ENCODE measurements at places on chromosomes 7 and 10. TPM values are rescaled to one million over a fixed set of nuclear protein-coding genes. Genes with fewer than 3 reads are reported as not detected.

DNA sequence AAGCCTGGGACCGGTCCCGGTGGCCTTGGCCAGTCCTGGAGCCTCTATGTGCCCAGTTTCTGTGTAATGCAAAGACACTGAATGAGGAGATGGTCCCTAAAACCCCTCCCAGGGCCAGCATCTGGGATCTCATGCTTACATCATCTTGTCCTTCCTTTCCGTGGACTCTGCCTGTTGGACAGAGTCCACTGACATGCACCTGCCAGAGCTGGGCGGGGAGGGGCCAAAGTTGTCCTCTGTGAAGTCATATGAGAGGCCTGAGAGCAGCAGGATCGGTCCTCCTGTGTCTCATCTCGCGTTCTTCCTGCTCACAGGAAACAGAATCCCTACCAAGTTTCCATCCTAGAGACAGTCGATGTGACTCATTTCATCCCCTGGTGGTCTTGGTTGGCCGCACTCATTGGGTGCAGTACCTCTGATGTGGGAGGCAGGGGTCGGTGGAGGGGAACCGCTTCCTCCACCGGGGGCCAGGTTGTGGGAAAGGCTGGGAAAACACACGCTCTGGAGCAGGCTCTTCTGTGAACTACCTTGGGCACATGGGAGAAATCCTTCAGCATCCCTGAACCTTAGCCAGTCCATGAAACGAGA lies 389.6 kb upstream of the PODXL start:
- DNase-seq, result no peak

DNA sequence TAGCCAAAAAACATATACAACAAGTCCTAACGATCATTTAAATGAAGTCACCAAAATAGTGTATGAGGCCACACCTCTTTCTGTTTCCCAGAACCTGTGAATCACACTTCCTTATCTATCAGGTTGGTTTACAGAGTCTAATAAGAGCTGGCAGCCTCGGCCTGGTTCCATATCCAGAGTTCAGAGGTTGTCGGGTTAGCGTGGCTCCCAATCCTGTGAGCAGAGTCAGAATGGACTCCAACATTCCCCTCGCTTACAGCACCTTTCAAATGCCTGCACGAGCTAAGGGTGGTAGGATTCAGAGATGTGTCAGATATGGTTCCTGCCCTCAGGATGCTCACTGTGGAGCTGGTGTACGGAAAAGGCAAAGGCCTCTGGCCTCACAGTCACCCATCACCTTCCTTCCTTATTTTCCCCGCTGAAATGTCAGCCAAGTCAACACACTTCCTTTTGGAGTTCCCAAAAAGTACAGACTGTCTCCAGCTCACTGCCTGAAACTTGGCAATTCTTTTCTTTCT lies 6.0 kb downstream of the IL15RA start:
- no peak for DNase-seq

DNA sequence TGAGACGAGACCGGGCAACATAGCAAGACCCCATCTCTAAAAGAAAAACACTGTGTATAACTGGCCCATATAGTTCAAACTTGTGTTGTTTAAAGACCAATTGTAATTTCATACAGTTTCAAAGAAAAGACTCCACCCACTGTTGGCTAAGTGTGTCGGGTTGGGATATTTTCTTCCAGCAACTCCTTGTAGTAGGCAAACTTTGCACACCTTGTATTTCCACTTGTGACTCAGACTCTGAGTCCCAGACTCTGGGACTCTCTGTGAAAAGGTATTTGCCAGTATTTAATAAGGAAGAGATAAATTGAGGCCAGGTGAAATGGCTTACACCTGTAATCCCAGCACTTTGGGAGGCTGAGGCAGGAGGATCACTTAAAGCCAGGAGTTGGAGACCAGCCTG lies 29.3 kb upstream of the RHBDD2 start:
- no peak for DNase-seq

DNA sequence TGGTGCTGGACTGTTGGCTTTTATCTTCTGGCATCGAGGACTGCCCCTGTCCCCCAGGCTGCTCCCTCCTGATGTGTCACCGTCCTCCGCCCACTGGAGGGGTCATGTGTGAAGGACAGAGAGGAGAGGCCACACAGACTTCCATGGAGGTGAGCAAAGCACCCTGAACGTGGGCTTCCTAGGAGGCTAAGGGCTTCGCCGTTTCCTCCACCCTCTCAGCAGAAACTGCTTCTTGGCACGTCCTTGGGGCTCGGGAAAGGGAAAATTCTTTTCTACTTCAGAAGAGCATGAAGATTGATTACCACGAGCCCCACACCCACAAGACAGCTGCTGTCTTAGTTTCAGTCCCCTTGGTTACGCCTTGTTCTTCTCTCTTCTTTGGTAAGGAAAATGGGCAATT lies 218.2 kb downstream of the CCDC3 start:
- no peak for DNase-seq

DNA sequence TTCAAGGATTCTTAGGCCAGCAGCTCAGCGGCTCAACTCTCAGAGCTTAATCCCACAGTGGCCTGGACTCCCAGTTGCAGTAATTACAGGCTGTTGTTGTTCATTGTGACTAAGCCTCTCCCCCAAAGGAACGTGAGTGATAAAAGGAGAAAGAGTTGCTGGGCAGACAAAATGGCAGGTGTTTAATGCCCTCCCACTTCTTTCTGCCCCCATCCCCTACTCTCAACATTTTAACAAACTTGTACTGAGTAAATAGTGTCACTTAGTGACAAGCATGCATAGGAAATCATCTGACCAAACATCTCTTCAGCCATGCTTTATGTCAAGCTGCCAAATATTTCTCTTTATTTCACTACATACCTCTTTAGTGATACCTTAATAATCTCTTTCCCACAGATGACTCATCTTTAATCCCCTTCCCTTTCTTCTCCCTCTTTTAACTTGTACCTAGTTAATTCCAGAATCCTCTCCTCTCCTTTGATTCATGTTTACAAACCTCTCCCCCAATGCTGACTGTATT lies 12.4 kb upstream of the MTERF1 start:
- DNase-seq, result no peak

DNA sequence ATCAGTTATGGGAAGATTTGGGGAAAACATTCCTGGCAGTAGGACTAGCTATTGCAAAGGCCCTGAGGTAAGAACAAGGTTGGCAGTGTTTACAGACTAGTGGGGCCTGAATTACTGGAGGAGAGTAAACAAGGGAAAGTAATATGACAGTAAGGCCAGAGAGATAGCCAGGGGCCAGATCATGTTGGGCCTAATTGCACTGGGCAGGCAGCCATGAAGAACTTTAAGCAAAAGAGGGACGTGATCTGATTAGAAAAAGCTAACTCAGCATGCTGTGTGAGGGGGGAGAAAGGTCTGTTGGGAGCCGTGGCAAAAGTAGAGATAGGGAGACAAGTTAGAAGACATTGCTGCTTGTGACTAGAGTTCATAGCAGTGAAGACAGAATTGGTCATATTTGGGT lies 9.2 kb downstream of the NUP42 start:
- DNase-seq, result no peak

- no peak for DNase-seq
Observed at GRCh38 chr7:20798694-20799121, 12.0 kb upstream of the SP8 start.

GRCh38 chr10:36779238-36779846 lies 346.1 kb upstream of the ANKRD30A start:
- no peak for DNase-seq

- DNase-seq, result no peak
Observed at GRCh38 chr10:52984169-52984568, 211.6 kb upstream of the MBL2 start.

The DYNC1I1 gene
- total RNA-seq, result not detected

The MAP3K8 gene
- total RNA-seq, result 239 TPM

The COL17A1 gene
- not detected for total RNA-seq

The GPRIN2 gene
- total RNA-seq, result not detected

The IDI2 gene
- not detected for total RNA-seq

The PLAU gene
- not detected for total RNA-seq
